ENCODE measurements at places on chromosomes 5 and 9. TPM values are rescaled to one million over a fixed set of nuclear protein-coding genes. Genes with fewer than 3 reads are reported as not detected.

- DNase-seq: no peak
- no peaks in the 10 kb centered on the region for H3K4me1 ChIP-seq
- no peak overlapping the region for H3K27ac ChIP-seq
- H3K36me3 ChIP-seq: no peaks in the 10 kb centered on the region
- H3K27me3 ChIP-seq: no peaks in the 10 kb centered on the region
- H3K4me3 ChIP-seq: no peak overlapping the region
Measured at GRCh38 chr9:113894166-113894565, 18.1 kb downstream of the ZNF618 start.

- H3K4me1 ChIP-seq: no peaks in the 10 kb centered on the region
- H3K4me3 ChIP-seq: no peak overlapping the region
- no peak overlapping the region for H3K27ac ChIP-seq
- no peaks in the 10 kb centered on the region for H3K27me3 ChIP-seq
Measured at GRCh38 chr9:5110867-5111681, 74.4 kb downstream of the INSL6 start.

- DNase-seq: no peak
- H3K27ac ChIP-seq: no peak overlapping the region
- no peaks in the 10 kb centered on the region for H3K36me3 ChIP-seq
- no peaks in the 10 kb centered on the region for H3K4me1 ChIP-seq
Measured at GRCh38 chr5:150248946-150249345, 40.6 kb downstream of the CAMK2A start.

DNA sequence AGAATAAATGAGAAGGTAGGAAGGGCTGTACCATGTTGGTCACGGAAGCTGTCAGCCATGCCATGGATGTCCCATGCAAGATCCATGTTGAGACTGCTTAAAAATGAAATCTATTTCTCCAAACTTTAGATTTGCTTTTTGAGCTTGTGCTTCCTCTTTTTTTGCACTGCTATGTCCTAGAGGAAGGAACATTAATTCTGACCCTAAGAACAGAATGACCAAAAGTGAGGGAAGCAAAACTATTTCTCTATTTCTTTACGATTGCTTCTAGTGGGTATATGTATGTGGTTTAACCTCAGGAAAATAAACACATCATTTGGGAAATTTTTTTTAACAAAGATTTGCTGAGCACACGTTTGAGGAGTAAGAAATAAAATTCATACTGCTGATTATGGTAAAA is 84.6 kb downstream of the USP20 start:
- peaks cover 11% of the 10 kb centered on the region for H3K4me1 ChIP-seq
- peaks cover 42% of the 10 kb centered on the region for H3K36me3 ChIP-seq
- H3K27me3 ChIP-seq: no peaks in the 10 kb centered on the region
- H3K4me3 ChIP-seq: no peak overlapping the region
- no peak for DNase-seq

GRCh38 chr5:1706021-1706420 is 93.6 kb downstream of the MRPL36 start:
- H3K4me1 ChIP-seq: no peaks in the 10 kb centered on the region
- no peaks in the 10 kb centered on the region for H3K36me3 ChIP-seq
- H3K27me3 ChIP-seq: no peaks in the 10 kb centered on the region

DNA sequence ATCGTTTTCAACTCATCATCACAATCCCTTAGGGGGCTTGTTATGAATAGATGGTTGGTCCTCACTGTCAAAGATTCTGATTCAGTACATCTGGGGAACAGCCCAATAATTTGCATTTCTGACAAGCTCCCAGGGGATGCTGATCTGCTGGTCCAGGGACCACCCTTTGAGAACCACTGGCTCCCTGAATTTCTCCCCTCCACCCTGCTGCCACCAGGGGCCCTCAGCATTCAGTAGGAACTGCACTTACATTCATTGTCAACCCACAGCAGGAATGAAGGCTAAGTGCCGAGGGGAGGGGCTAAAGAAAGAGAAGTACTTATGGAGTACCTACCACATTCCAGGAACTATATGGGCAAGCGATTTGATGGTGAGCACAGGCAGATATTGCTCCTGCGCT is 85.9 kb downstream of the BOD1 start:
- DNase-seq: no peak
- no peaks in the 10 kb centered on the region for H3K27me3 ChIP-seq
- H3K4me1 ChIP-seq: no peaks in the 10 kb centered on the region
- H3K36me3 ChIP-seq: no peaks in the 10 kb centered on the region
- H3K27ac ChIP-seq: no peak overlapping the region
- no peak overlapping the region for H3K4me3 ChIP-seq

DNA sequence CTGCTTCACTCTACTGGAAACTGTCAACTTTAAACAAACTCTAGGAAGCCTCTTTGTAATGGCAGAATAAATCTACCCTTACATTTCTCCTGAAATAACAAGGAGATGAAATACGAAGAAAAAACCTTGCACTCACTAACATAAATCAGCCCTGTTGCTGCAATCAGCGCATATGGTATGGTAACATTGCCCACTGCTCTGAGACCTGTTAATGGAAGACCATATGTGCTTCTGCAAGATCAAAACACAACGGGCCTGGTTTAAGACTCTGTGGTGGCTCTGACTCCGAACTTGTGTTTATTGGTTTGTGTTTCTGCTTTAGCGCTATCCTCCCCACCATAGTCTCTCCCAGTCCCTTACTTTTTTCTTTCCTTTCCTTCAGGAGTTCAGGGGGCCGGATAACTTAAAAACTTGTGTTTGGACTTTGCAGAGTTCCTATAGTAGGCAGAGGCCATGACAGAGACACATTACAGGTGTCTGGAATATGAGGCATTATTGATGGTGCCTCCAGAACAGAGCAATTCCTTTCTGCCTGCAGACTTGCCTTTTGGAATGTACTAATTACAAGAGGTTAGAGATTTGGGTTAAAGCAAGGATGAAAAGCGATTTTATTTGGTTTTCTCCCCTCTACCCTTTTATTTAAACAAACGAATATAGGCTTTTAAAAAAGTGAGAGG is 110.8 kb downstream of the PSAT1 start:
- H3K36me3 ChIP-seq: no peaks in the 10 kb centered on the region
- H3K4me1 ChIP-seq: no peaks in the 10 kb centered on the region
- H3K27me3 ChIP-seq: no peaks in the 10 kb centered on the region
- no peak overlapping the region for H3K4me3 ChIP-seq
- DNase-seq: no peak

DNA sequence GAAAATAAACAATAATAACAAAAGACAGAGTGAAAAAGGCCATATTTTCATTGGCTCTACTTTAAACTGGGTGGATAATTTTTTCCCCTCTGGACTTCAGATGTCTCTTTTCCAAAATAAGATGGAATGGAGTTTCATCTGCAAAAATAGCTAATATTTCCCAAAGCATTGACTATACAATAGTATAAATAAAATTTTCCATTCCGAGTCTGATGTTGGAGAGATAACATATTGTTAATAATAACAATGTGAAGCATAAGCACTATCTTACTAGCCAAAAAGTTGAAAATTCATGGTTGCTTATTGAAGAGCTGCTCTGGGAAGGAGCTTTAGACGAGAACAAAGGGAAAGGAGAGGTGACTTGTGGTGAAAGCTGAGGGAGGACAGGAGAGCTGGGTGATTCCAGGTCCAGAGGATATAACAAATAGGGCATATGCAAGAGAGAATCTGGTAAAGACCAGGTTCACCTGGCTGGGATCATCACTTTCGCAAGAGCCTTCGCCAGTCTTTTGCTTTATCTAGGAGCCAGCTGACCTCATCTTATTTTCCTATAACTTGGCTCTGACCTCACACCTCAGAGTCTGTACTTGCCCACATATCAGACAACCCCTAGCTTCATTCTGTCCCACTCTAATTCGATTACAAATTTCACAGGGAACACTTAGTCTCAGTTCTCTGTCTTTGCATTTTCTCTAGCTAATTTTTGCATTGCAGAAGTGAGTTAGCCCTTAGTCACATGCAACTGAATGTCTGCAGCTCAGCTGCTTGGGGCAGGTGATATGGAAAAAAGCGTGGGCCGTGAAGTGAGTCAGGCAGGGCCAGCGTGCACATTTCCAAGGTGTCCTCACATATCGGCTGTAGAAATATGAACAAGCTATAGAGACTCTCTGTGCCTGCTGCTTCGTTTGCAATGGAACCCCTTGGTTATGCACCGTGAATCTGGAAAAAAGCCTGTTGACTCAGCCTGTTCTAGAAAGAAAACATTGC is 7.6 kb upstream of the ZNF474 start:
- H3K27me3 ChIP-seq: no peaks in the 10 kb centered on the region
- DNase-seq: no peak
- no peak overlapping the region for H3K27ac ChIP-seq

- H3K4me3 ChIP-seq: no peak overlapping the region
- H3K27me3 ChIP-seq: peaks cover 62% of the 10 kb centered on the region
- no peaks in the 10 kb centered on the region for H3K36me3 ChIP-seq
Measured at GRCh38 chr5:73299665-73300336, 126.8 kb downstream of the TMEM174 start.

DNA sequence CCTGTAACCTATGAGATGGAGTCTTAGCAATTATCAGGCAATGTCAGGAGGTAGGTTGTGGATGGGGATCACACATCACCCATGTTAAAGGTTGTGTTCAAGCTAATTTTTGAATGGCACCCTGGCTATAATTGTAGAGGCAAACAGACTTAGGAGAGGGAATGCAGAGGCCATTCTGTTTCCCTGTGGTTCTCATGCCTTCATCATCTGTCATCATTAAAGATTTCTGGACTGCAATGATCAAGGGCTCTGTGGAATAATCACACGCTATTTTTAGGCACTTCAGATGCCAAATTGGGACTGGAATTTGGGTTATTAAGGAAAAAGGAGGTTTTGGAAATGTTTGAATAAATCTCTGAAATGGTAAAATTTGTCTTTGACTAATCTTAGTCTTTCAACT is 1065.4 kb downstream of the TAF11L14 start:
- no peak overlapping the region for H3K27ac ChIP-seq
- H3K36me3 ChIP-seq: no peaks in the 10 kb centered on the region
- H3K4me1 ChIP-seq: peaks cover 6% of the 10 kb centered on the region
- no peak overlapping the region for H3K4me3 ChIP-seq
- no peak for DNase-seq

DNA sequence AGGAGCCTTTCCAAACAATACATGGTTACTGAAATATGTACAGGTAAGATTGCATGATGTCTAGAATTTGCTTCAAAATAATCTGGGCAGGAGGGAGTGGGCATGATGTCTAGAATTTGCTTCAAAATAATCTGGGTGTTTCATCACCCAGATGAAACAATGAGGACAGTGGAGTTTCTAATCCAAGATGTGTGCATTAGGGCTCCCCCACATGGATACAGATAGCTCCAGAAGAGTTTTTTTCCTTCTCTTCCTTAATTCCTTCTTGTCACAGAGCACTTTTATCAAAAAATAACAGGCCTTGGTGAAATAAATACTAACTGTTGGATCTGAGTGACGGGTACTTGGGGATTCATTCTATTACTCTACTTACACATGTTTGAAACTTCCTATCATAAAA is 14.9 kb downstream of the ATOX1 start:
- no peak for DNase-seq
- H3K27ac ChIP-seq: no peak overlapping the region
- H3K36me3 ChIP-seq: no peaks in the 10 kb centered on the region
- H3K4me3 ChIP-seq: no peak overlapping the region

DNA sequence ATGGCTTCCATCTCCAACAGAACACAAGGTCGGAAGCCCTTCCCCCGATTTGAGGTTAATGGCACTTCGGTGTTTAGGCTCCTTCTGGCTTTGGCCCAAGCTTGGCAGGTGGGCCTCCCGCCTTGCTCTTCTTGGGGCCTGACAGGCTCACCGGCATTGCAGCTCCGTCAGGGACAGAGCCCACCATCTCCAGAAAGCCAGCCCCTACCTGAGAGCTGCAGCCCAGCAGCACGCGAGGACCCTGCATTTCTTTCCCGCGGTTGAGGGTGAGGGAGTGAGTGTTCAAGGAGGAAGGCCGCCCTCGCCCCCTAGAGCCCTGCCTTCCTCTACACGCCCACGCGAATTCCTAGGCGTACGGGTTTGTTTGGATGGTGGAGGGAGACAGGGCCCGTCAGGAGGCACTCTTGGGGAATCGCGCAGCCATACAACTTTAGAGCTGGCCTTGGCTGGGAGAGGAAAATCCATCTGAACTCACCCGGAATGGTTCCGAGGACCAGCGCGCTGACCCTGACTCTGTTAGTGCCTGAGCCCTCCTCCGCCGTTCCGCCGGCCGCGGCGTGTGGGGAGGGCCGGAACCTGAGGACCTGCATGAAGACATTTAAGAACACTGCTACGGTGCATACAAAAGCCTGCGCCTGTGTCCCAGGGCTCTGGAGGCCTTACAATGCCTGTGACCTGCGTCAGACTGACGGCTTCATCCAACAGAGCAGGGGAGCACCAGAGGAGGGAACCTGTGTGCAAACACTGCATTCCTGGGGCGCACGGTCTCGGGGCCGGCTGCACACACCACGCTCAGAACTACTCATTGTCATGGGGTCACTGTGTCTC is 73.8 kb downstream of the MRPL36 start:
- no peak for DNase-seq
- no peaks in the 10 kb centered on the region for H3K4me1 ChIP-seq
- H3K36me3 ChIP-seq: no peaks in the 10 kb centered on the region
- no peak overlapping the region for H3K4me3 ChIP-seq
- no peaks in the 10 kb centered on the region for H3K27me3 ChIP-seq

- no peak overlapping the region for H3K27ac ChIP-seq
- no peak overlapping the region for H3K4me3 ChIP-seq
- no peaks in the 10 kb centered on the region for H3K27me3 ChIP-seq
- peaks cover 41% of the 10 kb centered on the region for H3K4me1 ChIP-seq
- no peak for DNase-seq
- H3K36me3 ChIP-seq: no peaks in the 10 kb centered on the region
Measured at GRCh38 chr5:40619421-40619820, 60.3 kb upstream of the PTGER4 start.

DNA sequence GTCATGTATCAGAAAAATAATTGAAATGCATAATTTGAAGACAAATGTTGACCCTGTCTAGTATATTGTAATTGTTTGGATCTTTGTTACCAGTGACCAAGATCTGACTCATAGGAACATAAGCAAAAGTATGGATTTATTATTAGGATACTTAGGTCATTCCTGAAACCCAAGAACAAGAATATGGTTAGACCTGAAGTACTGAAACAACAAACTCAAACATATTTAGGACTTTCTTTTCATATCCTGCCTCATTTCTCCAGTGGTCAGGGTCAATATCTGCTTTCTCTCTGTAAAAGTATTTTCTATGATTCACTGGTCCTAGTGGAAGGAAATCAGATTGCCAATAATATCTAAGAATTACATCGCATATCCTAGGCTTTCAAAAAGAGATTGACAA is 1937.1 kb upstream of the WWC1 start:
- no peaks in the 10 kb centered on the region for H3K36me3 ChIP-seq
- no peaks in the 10 kb centered on the region for H3K27me3 ChIP-seq
- H3K4me3 ChIP-seq: no peak overlapping the region
- H3K4me1 ChIP-seq: no peaks in the 10 kb centered on the region
- H3K27ac ChIP-seq: no peak overlapping the region

GRCh38 chr5:83172655-83173054 is 95.3 kb downstream of the XRCC4 start:
- H3K4me1 ChIP-seq: no peaks in the 10 kb centered on the region
- no peaks in the 10 kb centered on the region for H3K27me3 ChIP-seq
- no peak overlapping the region for H3K27ac ChIP-seq
- H3K4me3 ChIP-seq: no peak overlapping the region
- no peaks in the 10 kb centered on the region for H3K36me3 ChIP-seq

The SCAI gene
- total RNA-seq: 15.5 TPM

The EIF4E1B gene
- total RNA-seq: not detected

The IFNA13 gene
- total RNA-seq: not detected

The ZNG1F gene
- total RNA-seq: 9.7 TPM

The RNF180 gene
- not detected for total RNA-seq

The RNF183 gene
- total RNA-seq: not detected

The ARSI gene
- not detected for total RNA-seq

The NHP2 gene
- total RNA-seq: 64.1 TPM

The MRPL50 gene
- 23.0 TPM for total RNA-seq

The ARL10 gene
- total RNA-seq: 14.7 TPM

The ARHGEF37 gene
- 0.96 TPM for total RNA-seq

All from CD4-positive, alpha-beta memory T cell (primary cell).